ENCODE measurements at places on chromosomes 7 and 10.

- no peak for DNase-seq
Observed at GRCh38 chr10:8300925-8301324, 246.4 kb downstream of the GATA3 start.

DNA sequence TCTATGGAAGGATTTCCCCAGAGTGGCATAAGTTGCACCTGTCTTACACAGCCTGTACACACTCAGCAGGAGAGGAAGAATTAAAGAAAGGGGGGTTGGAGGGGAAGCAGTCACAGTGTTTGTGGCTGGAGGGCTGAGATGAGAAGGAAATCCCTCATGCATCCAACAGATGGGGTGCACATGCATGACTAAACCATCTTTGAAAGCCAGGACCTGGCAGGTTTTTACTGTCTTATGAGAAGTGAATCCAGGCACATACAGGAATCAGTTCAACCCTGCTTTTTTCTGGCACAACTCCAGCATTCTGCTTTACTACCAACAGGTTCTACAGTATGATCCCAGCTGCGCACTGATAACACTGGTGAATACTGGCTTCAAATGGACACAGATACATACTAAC lies 107.7 kb downstream of the CACNA2D1 start:
- DNase-seq = no peak

GRCh38 chr7:132709971-132710567 lies 133.8 kb upstream of the PLXNA4 start:
- no peak for DNase-seq

DNA sequence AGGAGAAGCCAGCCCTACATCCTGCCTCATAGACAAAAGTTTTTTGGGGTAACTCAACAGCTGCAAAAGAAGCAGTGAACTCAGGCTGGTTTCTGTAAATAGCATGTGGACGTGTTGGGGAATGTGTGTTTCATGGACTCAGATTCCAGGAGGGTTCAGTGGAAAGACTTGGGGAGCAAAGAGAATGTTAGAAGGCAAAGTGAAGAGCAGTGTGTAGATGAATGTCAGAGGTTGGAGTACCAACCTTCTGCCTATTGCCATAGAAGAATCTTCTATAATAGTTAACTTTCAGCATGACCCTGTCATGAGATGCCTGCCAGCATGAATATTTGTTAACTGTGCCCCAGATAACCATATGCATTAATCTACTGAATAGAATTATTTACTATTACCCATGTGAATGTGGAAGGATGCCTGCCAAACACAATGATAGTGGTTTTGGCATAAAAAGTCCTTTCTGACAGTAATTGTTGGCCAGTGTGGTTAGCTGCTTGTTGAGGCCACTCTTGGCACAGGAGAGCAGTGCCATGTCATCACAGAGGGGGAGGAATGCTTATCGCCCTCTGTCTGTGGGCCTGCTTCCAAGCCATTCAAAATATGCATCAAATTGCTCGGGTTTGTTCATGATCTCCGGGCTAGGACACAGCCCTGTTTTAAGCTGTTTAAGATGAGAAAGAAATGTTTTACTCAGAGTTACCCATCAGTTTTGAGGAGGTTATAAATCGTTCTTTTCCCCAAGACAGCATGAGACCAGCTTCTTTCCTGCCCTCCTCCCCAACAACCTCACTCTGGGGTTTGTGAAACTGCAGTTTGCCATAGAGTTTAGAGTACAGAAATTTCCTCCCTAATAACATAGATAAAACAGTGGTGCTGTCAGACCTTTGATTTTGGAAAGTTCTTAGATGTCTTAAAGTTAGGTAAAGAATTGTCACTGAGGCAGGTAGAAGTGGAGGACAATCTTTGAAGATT lies 165.3 kb downstream of the WNT2 start:
- peak; percentile 54 for DNase-seq

GRCh38 chr10:66925896-66926715 lies at the start of gene LRRTM3:
Gene LRRTM3, plus strand, starts transcription at chr10:66926036.
- peak; percentile 67 for DNase-seq

DNA sequence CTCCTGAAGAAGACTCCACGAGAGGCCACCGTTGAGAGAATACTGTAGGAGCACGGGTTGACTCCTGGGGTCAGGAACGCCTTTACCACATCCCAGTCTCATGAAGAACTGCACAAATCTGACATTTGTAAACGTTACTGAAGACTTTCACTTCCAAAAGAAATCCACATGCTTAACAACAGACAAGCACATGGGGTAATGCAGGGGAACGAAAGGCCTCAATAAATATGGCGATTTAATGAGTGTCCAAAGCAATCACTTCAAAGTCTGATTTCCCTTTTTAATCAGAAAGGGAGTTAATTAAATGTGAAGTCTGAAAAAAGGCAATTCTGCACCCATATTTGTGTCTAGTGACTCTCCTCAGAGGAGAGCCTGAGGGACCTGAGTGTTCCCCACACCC lies 94.3 kb upstream of the SLC26A5 start:
- DNase-seq = no peak

All from right forelimb (tissue), 1 donor.